Lung (tissue), 17 donors: ENCODE measurements at places on chromosomes 3 and 15. TPM values are rescaled to one million over a fixed set of nuclear protein-coding genes. Genes with fewer than 3 reads are reported as not detected.
A peak's percentile ranks its signal among the peaks of the same experiment; 100 is the strongest.

DNA sequence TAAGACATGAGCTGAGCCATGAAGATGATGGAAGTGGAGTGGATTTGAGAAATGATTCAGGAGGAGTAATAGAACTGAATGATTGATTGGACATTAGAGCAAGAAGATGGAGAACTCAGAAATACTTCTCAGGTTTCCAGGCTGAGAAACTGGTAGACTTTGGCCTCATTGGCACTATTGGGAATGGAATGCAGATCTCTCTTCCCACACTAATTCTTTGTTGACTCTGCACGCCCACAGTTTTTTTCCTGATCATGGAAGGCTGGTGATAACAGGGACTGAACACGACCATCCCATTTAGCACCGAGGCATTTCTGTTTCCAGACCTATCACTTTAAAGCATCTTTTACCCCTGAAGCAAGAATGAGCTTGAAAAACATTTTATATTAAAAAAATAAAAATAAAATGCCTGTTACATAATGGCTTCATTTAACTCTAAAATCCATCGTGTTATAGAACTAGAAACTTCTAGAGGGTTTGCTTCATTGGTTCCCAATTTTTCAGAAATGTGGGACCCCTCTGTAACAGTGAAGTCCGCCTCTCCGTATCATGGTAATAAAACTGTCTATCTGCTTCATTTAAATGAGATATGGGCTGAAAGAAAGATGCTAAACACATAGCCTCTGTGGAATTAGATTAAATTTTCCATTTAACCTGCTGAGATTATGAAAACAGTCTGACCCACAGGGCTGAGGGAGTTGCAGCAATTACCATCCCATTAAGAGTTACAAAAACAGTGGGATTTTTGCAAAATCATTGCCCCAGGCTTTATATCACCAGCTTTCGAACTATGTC, 562.0 kb upstream of the CFAP20DC start:
- DNase-seq = no peak

- DNase-seq = no peak
These were observed 810 bp upstream of the MEF2A start for GRCh38 chr15:99565049-99565298.

GRCh38 chr3:16484216-16484615, 29.3 kb downstream of the RFTN1 start:
- DNase-seq = peak; percentile 90

DNA sequence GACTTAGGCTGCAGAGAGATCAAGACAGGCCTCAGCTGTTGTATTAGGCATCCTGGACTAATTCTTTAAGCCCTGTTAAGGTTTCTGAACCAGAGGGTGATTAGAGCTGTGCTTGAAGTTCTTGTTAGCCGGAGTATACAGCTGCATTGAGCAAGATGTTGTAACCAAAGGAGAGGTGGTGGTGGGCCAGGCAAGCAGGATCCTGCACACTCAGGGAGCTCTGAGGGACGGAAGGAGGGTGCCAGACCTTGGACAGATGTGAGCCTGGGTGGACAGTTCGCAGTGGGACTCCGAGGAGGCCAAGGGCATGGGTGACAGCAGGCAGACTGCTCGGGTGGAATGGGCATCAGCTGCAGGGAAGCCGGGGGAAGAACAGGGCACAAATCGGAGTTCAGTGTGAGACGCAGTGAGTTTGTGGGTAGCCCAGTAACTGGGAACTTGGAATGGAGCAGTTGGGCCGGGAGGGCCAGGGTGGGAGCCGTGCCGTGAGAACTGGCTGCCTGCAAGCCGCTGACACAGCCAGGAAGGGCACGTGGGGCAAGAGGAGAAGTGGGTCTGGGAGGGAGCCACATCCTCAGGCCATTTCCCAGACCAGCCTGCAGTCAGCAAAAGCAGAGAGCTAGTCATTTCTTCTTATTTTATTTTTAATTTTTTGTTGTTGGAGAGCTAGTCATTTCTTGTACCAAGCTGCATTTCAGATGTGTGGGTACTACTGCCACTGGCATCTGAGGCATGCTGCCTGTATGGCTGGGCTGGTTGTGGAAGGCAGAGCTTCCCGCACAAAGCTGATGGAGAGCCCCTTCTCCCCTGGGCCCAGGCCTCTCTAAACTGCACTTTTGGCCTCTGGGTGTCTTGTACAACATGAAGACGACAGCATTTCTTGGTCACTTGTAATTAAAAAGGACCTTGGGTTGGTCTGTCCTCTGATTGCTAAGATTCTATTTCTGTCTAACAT, 61.0 kb downstream of the PGPEP1L start:
- DNase-seq = no peak

DNA sequence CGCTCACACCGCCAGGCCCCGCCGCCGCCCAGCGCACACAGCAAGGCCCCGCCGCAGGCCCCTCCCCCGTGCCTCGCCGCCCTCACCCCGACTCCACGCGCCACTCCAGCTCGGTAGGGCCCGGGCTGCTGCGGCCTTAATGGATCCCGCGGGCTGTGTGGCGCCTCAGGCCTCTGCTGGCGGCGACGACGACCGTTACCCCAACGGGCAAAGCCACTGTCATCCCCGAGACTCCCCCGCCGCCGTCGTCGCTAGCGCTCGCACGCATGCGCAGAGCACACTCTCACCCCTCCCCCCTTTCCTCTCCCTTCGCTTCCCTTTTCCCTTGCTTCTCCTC, at the start of gene MSL2:
Gene MSL2 (minus strand): TSS at position 272 of the 337 bp plus-strand sequence. CDS start 1,222 bp downstream, outside the sequence.
- no peak for DNase-seq

DNA sequence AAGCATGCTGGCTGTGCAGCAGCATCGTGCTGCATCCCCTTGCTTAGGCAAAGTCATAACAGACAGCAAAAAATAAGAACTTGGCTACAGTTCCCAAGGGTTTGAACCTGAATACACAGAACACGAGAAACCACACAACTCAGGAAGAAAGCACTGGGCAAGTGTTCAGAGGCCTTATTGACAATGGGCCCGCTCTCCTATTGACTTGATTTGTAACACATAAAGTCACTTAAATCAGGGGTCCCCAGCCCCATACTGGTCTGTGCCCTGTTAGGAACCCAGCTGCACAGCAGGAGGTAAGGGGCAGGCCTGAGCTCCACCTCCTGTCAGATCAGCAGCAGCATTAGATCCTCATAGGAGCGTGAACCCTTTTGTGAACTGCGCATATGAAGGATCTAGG, 145.1 kb downstream of the LSAMP start:
- DNase-seq = no peak

The CTXN2 gene
- total RNA-seq = not detected

The ITPKA gene
- 1.9 TPM for total RNA-seq

The SLC28A1 gene
- total RNA-seq = not detected
